ENCODE measurements at places on chromosomes 12 and 14.

DNA sequence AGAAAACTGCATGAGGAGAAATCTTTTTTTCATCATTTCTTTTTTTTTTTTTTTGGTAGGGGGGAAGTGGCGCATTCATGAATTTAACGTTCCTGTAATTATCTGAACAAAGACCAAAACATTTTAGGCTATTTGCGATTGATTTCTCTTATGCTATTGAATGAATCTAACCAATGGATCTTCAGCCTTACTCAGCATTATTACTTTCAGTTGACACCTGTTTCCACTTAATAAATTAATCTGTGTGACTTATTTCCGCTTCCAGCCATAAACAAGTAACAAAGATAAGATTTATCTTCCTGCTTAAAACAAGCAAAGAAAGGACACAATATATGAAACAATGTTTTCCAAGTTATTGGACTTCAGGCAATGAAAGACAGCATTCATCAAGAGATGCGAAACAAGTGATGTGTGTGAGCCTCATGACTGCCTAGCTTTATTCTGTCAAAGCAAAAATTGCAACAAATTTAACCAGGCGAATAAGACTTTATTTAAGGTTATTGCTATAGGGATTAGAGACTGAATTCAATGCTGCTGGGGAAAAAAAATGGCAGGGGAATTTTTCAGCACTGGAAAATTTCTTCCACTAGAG lies 1026.9 kb downstream of the LRFN5 start:
- H3K4me3 ChIP-seq: no peak overlapping the region
- no peaks in the 10 kb centered on the region for H3K27me3 ChIP-seq
- H3K36me3 ChIP-seq: no peaks in the 10 kb centered on the region
- no peak overlapping the region for H3K27ac ChIP-seq
- DNase-seq: no peak

DNA sequence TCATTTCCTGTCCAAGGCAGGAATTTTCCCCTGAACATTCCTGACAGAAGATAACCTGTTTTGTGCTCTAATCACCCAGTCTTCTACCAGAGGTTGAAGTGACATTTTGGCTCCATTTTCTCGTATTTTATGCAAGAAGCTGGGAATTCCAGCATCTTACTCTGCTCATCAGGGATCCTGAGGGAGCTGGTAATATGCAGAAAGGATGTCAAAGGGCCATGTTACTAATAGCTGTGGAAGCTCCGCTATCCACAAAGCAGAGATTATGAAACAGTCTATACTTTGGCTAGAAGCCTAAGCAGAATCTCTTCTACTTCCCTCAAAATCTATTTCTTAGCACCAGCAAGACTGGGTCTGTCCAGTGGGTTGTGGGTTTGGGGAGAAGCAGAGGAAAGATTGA lies 613.0 kb downstream of the DIO2 start:
- H3K36me3 ChIP-seq: no peaks in the 10 kb centered on the region
- H3K4me1 ChIP-seq: no peaks in the 10 kb centered on the region
- H3K27me3 ChIP-seq: no peaks in the 10 kb centered on the region
- no peak overlapping the region for H3K27ac ChIP-seq
- DNase-seq: no peak
- no peak overlapping the region for H3K4me3 ChIP-seq

DNA sequence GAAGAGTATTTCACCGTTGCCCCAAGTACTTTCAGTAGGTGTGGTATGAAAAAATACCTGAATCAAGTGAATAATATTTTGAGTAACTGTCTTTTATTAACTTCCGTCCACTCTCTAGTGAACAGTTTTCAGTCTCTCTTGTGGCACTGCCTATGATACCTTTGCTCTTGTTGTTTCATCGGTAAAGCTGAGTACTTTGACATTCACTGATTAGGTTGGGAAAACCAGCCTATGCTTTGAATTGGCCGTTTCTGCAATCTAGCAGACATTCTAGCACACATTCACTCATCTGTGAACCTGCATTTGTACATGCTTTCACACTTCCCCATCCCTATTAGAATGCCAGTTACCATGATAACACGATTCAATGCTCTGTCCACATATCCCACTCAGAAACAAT lies 217.3 kb downstream of the FBXL14 start:
- H3K4me3 ChIP-seq: no peak overlapping the region
- H3K4me1 ChIP-seq: no peaks in the 10 kb centered on the region
- DNase-seq: no peak
- no peaks in the 10 kb centered on the region for H3K27me3 ChIP-seq
- no peak overlapping the region for H3K27ac ChIP-seq

DNA sequence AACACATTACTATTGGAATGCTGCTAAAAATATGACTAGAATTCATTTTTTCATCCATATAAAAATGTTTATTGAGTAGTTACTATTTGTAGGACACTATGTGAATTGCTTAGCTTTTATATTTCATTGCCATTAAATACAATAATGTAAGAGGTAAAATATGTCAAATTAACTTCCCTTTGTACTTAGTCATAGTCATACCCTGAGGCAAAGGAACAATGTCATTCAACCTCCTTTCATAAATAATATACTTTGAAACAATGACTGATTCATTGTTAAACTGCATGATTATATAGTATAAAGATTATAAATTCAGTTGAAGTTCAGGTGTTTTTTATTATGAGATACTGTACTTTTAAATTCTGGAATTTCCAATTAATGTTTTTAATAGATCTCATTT lies 105.2 kb downstream of the GARIN6 start:
- no peak overlapping the region for H3K27ac ChIP-seq
- H3K4me3 ChIP-seq: no peak overlapping the region
- H3K4me1 ChIP-seq: no peaks in the 10 kb centered on the region
- H3K27me3 ChIP-seq: no peaks in the 10 kb centered on the region
- no peak for DNase-seq

DNA sequence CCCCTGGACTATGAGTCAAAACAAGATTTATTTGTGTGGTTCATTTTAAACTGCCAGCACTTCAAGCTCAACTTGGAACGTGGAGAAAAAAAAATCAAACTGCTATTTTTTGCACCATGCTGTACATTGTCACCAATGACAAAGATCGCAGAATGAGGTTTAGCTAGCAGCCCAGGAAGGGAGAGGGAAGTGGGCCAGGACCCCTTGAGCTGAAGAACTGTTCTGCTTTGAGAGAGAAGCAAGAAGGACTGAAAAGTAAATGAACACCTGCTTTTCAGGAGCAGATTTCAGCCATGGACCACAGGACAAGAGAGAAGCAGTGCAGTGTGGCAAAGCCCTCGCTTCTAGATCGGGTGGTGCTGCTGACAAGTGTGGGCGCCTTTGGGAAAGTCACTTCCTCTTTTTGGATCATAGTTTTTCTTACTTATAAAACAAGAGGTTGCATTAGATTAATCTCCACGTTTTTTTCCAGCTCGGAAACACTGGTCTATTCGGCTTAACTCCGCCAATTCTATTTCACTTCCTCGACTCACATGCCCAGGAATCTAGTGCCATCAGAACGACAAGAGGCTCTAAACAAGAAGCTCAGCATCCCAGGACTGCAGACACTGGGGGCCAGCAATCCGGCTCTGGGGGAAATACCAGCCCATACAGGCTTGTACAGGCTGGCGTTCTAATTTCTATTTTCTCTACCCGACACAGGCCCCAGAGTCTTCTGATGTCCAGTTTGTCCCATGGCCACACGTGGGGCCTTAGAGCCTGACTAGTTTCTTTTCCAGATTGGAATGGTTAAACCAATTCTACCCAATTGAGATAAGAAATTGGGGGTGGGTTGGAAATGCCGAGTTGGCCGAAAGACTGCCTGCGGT lies 129.9 kb downstream of the CRACR2A start:
- no peaks in the 10 kb centered on the region for H3K27me3 ChIP-seq
- no peak overlapping the region for H3K4me3 ChIP-seq
- no peak overlapping the region for H3K27ac ChIP-seq

- no peaks in the 10 kb centered on the region for H3K36me3 ChIP-seq
- H3K4me3 ChIP-seq: no peak overlapping the region
- no peaks in the 10 kb centered on the region for H3K4me1 ChIP-seq
- no peak for DNase-seq
- no peaks in the 10 kb centered on the region for H3K27me3 ChIP-seq
Measured at GRCh38 chr12:2439332-2440100, 355.3 kb upstream of the FKBP4 start.

- H3K4me1 ChIP-seq: peaks cover 23% of the 10 kb centered on the region
- no peak for DNase-seq
- no peak overlapping the region for H3K4me3 ChIP-seq
- no peaks in the 10 kb centered on the region for H3K27me3 ChIP-seq
Measured at GRCh38 chr12:52867642-52868041, 18.8 kb upstream of the KRT78 start.

GRCh38 chr14:93884950-93885349 lies 42.2 kb upstream of the FAM181A start:
- H3K4me3 ChIP-seq: no peak overlapping the region
- DNase-seq: no peak
- no peaks in the 10 kb centered on the region for H3K36me3 ChIP-seq
- peaks cover 11% of the 10 kb centered on the region for H3K27me3 ChIP-seq

GRCh38 chr14:81464253-81465002 lies 64.3 kb upstream of the STON2 start:
- no peaks in the 10 kb centered on the region for H3K36me3 ChIP-seq
- H3K27me3 ChIP-seq: no peaks in the 10 kb centered on the region
- H3K4me1 ChIP-seq: peaks cover 4% of the 10 kb centered on the region
- H3K4me3 ChIP-seq: peak overlapping the region; percentile 66

GRCh38 chr12:52125476-52125900 lies 46.0 kb downstream of the SMIM41 start:
- no peak for DNase-seq
- H3K27ac ChIP-seq: no peak overlapping the region
- no peaks in the 10 kb centered on the region for H3K36me3 ChIP-seq
- peaks cover 8% of the 10 kb centered on the region for H3K27me3 ChIP-seq
- H3K4me1 ChIP-seq: peaks cover 9% of the 10 kb centered on the region
- H3K4me3 ChIP-seq: no peak overlapping the region

GRCh38 chr14:70788898-70789297 lies 20.4 kb downstream of the MAP3K9 start:
- no peak overlapping the region for H3K27ac ChIP-seq
- no peaks in the 10 kb centered on the region for H3K4me1 ChIP-seq
- no peaks in the 10 kb centered on the region for H3K27me3 ChIP-seq
- peaks cover 7% of the 10 kb centered on the region for H3K36me3 ChIP-seq
- H3K4me3 ChIP-seq: no peak overlapping the region
- DNase-seq: no peak

- H3K27me3 ChIP-seq: no peaks in the 10 kb centered on the region
- no peak overlapping the region for H3K4me3 ChIP-seq
- H3K4me1 ChIP-seq: no peaks in the 10 kb centered on the region
- H3K36me3 ChIP-seq: no peaks in the 10 kb centered on the region
- DNase-seq: no peak
Measured at GRCh38 chr14:66403183-66403582, 83.0 kb upstream of the CCDC196 start.

DNA sequence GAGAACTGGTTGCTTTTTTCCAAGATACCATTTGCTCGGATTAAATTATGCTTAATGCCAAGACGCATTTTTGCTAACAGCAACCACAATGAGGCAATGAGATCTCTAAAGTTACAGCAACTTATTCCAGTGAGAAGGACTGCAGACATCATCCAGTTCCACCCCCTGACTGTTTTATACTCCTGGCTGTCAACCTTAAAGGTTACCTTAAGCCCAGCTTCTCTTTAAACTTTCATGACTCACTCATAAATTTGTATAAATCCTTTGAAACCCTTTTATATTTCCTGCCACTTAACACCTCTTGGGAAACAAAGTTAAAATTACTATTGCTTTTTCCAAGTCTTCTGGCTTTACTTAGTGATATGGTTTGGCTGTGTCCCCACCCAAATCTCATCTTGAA lies 80.2 kb downstream of the TMTC1 start:
- H3K27ac ChIP-seq: no peak overlapping the region
- H3K27me3 ChIP-seq: no peaks in the 10 kb centered on the region
- H3K4me1 ChIP-seq: no peaks in the 10 kb centered on the region
- no peak for DNase-seq

GRCh38 chr12:84811291-84811690 lies 101.3 kb downstream of the SLC6A15 start:
- no peaks in the 10 kb centered on the region for H3K27me3 ChIP-seq
- H3K27ac ChIP-seq: no peak overlapping the region
- no peaks in the 10 kb centered on the region for H3K4me1 ChIP-seq
- H3K4me3 ChIP-seq: no peak overlapping the region
- no peak for DNase-seq

- no peaks in the 10 kb centered on the region for H3K27me3 ChIP-seq
- H3K4me3 ChIP-seq: no peak overlapping the region
- no peaks in the 10 kb centered on the region for H3K36me3 ChIP-seq
- DNase-seq: no peak
- no peak overlapping the region for H3K27ac ChIP-seq
- H3K4me1 ChIP-seq: peaks cover 10% of the 10 kb centered on the region
Measured at GRCh38 chr12:5220835-5221234, 177.2 kb downstream of the KCNA5 start.

DNA sequence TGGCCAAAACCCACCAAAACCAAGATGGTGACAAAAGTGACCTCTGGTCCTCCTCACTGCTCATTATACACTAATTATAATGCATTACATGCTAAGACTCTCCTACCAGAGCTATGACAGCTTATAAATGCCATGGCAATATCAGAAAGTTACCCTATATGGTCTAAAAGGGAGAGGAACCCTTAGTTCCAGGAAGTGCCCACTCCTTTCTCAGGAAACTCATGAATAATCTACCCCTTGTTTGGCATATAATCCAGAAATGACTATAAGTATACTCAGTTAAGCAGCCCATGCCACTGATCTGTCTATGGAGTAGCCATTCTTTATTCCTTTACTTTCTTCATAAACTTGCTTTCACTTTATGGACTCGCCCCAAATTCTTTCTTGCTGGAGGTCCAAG lies 43.0 kb upstream of the FUT8 start:
- no peaks in the 10 kb centered on the region for H3K36me3 ChIP-seq
- peaks cover 10% of the 10 kb centered on the region for H3K4me1 ChIP-seq
- no peak for DNase-seq
- no peaks in the 10 kb centered on the region for H3K27me3 ChIP-seq

GRCh38 chr12:119447618-119448017 lies 113.1 kb downstream of the CCDC60 start:
- peaks cover 10% of the 10 kb centered on the region for H3K27me3 ChIP-seq
- no peaks in the 10 kb centered on the region for H3K36me3 ChIP-seq
- no peaks in the 10 kb centered on the region for H3K4me1 ChIP-seq
- H3K4me3 ChIP-seq: no peak overlapping the region
- no peak overlapping the region for H3K27ac ChIP-seq
- DNase-seq: no peak

DNA sequence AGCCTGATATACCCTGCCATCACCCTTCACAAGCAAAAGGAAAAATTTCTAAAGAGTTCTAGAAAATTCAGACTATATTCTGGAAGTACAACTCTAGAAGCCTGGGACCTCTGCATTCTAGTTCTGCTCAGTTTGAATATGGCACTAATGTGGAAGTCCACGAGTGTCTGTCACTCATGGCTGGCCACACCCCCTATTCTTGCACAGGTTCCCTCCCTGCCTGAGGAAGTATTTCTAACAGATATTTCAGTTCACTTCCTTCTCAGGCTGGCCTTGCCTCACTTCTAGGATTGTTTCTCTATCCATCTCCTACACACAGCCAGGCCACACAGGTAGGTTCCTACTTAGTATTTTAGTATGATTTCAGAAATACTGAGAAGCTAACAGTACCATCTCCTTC lies 67.4 kb downstream of the PHLDA1 start:
- no peak for DNase-seq
- no peak overlapping the region for H3K4me3 ChIP-seq
- H3K27me3 ChIP-seq: no peaks in the 10 kb centered on the region
- peaks cover 6% of the 10 kb centered on the region for H3K4me1 ChIP-seq

- no peak overlapping the region for H3K4me3 ChIP-seq
- peaks cover 4% of the 10 kb centered on the region for H3K27me3 ChIP-seq
- H3K36me3 ChIP-seq: no peaks in the 10 kb centered on the region
Measured at GRCh38 chr12:81722004-81722403, 37.1 kb downstream of the PPFIA2 start.
